Stimulated activated CD8-positive, alpha-beta memory T cell treated with anti-CD3 and anti-CD28 coated beads, Interleukin-15, amount 100 ng/mL, for 4 hours (primary cell): ENCODE measurements at places on chromosomes 11 and 22.

DNA sequence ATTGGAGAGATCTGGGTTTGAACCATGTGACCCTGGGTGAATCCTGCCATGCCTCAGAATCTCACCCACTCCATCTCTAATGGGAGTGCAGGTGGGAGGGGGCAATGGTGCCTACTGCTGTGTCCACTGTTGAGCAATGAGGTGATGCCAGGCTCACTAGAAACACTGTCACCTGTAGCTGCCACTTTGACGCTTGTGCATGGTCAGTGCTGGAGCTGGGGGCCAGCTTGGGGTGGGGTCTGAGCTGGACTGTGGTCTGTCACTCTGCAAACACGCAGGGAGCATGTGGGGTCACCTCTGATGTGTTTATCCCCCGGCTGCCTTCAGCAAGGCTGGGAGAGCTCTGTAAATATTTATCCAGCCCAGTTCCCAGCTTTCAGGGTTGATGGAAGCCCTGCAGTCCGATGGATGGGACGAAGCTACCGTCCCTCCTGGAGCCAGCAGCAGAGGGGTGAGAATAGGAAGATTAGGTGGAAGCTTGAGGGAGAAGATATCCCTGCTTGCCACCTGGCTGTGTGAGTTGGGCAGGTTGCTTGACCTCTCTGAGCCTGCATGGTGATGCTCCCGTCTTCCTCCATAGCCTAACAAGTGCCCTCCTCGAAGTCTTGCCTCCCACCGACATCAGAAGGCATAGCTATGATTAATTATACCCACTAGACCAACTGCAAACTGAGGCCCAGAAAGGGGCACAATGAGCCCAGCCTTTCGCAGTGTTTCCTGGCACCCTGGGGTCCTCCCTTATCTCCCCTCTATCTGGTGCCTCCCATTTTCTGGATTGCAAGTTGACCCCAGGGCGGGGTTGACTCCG, 1.7 kb downstream of the MMP11 start:
- no peak for DNase-seq

GRCh38 chr22:36588285-36588684, 59.3 kb upstream of the EIF3D start:
- DNase-seq: no peak

DNA sequence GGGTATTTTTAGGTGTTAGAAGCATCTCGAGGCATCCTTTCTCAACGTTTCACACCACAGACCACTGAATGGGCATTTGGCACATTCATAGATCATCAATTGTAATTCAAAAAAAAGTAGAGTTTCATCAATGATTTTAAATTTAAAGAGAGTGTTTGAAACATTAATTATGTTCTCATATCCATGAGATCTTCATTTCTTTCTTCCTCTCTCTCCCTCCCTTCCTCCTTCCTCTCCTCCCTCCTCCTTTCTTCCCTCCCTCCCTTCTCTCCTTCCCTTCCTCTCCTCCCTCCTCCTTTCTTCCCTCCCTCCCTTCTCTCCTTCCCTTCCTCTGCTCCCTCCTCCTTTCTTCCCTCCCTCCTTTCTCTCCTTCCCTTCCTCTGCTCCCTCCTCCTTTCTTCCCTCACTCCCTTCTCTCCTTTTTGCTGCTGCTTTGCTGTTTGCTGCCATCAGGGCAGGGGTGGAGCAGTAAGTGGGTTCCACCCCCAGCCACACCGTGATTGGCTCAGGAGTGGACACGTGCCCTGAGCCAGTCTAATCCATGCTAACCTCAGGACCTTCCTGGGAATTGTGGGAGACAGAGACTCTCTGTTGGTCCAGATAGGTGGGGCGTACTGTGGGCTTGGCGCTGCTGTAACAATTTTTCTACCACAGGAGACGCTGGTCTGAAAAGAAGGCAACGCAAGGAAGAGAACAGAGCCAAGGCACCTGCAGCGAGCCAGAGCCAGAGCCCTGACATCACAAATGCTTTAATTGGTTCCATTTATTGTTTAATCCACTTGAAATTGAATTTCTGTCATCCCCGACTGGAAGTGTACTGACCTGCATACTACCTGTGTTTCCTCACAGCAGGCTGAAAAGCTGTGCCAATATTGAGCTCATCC, 33.7 kb upstream of the APOBEC3A start:
- DNase-seq: no peak

DNA sequence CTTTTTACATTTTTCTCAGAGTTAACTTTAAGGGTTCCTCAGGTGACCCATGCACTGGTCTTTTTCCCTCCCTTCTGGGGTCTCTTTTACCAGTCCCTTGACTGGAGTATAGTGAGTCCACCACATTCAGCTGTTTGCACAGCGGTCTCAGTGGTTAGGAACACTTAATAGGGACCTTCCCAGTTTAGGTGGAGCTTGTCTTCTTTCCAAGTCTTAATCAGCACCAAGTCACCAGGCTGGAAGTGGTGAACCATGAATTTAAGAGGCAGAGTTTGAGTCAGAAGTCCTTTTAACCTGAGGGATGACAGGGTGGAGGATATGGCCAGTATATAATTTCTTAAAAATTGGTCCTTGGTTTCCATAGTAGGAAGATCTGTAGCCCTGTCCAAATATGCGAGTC, 349.7 kb upstream of the MPPED2 start:
- no peak for DNase-seq

DNA sequence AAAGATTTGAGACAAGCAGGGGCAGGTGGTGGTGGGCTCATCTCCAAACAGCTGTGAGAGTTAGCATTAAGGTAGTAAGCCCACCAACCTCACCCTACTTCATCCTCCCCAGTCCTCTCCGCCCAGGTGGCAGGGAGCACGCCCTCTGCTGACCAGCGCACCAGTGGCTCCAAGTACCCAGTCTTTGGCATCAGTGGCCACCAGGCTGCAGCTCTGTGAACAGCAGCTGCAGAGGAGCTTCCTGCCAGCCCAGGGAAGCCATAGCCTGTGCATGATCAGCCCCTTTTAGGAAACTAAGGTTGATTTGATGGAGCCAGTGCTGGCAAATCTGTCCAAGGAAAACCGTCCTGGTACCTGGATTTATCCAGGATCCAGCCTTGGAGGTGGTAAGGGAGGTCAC, 21.7 kb downstream of the CAVIN3 start:
- DNase-seq: no peak

DNA sequence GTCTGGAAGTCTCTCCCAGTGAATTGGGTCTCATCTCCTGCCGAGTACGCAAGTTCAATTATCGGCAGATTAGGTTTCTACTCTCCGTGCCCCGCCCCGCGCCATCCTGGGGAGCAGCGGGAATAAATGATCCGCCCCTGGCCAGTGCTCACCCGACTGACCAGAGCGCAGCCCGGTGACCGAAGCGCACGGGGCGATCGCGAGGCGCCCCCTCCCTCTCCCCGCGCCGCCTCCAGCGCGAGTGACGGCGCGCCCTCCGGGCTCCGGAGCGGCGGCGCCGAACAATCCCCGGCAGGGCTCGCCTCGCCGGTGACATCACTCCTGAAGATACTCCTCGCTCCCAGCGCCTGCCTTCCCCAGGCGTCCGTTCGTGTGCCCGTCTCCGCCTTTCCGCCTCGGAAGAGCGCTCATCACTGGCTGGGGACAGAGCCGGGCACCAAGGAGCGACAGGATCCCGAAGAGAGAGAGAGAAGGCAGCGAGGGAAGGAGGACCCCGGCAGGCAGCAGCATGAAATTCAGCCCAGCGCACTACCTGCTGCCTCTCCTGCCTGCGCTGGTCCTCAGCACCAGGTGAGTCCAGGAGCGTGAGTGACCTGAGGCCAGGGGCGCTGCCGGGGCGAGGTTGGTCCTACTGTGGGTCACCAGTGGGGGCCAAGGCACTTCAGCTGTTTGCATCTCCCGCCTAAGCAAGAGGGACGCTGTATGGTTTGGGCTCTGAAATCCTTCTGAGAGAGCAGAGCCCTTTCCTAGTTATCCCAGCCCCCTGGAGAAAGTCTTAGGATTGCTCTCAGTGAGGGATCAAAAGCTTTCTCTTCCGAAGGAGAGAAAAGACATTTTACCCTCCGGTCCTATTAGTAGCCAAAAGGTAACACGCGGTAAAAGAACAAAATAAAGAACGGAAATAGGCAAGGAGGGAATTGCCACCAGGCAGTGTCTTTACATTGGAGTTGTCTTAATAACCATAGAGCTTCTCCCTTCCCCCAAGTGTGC, at the start of gene LUZP2:
TSS of gene LUZP2 (plus strand) at position 318 of the 990 bp plus-strand sequence.
- no peak for DNase-seq

- no peak for DNase-seq
Measured at GRCh38 chr11:748007-748359, 719 bp downstream of the TALDO1 start.

DNA sequence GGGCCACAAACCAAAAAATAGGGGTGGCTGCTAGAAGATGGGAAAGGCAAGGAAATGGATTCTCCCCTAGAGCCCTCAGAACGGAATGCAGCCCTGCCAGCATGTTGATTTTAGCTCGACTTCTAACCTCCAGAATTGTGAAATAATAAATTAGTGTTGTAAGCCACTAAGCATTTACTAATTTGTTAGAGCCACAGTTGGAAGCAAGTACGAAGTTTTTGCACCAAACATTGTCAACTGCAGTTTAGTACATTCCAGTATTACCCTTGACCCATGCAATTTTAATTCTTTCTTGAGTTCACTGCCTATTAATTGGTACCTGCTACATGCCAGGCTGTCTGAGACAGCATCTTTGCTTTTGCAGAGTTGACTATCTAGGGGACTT, 32.2 kb downstream of the PARVA start:
- DNase-seq: no peak

GRCh38 chr22:35735542-35735941, 17.9 kb downstream of the APOL5 start:
- DNase-seq: no peak

DNA sequence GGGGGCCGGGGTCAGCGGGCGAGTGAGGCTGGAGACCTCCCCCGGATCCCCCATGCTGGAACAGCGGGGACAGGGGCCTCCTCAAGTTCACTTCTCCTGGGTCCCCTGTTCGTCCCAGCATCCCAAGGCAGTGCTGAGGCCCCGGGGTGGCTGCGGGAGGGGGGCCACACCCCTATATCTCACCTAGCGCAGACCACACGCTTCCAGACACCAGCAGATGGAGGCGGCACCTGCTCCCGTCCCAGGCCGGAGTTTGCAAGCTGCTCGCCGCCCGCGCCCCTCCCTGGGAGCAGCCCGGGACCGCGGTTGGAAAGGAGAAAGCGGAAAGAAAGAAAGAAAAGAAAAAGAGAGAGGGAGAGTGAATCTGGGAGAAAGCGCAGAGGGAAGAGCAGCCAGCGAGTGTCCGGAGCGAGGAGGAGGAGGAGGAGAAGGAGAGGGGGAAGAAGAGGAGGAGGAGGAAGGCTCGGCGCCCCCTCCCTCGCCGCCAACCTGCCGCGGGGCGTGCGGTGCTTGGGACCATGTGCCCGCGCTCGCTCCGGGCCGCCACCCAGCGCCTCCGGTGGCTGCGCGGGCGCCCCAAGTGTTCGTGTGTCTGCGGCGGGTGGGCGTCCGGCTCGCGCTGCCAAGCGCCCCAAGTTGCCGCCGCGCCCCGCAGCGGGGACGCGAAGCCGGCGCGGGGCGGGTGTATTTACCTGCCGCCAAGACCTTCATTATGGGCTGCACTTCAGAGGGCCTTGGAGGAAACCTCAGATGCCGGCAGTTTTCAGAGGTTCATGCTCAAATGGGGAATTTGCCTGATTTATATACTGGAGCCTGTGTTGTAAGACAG, at the start of gene LIF:
TSS of gene LIF (minus strand) at position 775 of the 829 bp plus-strand sequence. CDS start at position 711, 64 bp downstream.
- DNase-seq: no peak

GRCh38 chr22:29385151-29385704, 3.1 kb downstream of the AP1B1 start:
- DNase-seq: no peak

GRCh38 chr22:17302616-17303015, 66.6 kb upstream of the CECR2 start:
- no peak for DNase-seq

- DNase-seq: no peak
Measured at GRCh38 chr11:30128269-30128932, 102.4 kb upstream of the FSHB start.

DNA sequence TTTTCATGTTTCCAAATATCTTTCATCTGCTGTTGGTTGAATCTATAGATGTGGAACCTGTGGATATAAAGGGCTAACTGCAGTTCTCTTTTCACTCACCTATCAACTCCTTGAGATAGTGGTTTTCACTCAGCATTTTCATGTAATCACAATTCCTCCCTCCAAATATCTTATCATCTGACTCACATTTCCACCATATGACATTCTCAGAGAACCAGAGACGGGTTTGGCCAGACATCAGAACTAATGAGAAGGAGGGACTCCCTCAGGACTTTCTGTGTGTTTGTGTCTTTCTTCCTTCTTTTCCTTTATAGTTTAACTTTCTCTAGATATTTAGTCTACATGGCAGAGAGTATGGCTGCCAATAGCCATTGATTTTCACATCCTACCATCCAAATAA, 134.8 kb upstream of the DDI1 start:
- no peak for DNase-seq

- no peak for DNase-seq
Measured at GRCh38 chr11:80084608-80085007, 643.8 kb upstream of the TENM4 start.

- DNase-seq: no peak
Measured at GRCh38 chr11:92894197-92894596, 75.3 kb upstream of the MTNR1B start.

DNA sequence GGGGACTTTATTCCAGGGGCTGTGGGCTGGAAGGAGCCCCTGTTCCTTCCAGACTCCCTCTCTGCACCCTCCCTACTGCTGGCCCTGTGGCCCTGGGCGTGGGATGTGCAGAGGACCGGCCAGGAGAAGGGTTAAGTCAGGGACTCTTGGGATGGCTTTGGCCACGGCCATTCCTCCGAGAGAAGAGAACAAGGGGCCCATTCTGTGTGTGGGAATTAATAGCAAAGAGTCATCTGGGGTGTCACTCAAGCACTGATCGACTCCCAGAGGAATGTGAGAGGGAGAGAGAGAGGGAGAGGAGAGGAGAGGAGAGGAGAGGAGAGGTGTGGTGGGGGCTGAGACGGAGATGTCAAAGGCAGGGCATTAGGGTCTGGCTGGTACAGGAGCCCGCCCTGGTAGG, 14.2 kb upstream of the SOX10 start:
- DNase-seq: no peak

GRCh38 chr22:46129390-46130041, 20.8 kb upstream of the PPARA start:
- no peak for DNase-seq

GRCh38 chr11:104061853-104062521, 25.5 kb downstream of the DDI1 start:
- no peak for DNase-seq

GRCh38 chr11:114162719-114163123, 103.2 kb downstream of the ZBTB16 start:
- DNase-seq: no peak

- DNase-seq: no peak
Measured at GRCh38 chr11:45859661-45860140, 12.4 kb downstream of the CRY2 start.

DNA sequence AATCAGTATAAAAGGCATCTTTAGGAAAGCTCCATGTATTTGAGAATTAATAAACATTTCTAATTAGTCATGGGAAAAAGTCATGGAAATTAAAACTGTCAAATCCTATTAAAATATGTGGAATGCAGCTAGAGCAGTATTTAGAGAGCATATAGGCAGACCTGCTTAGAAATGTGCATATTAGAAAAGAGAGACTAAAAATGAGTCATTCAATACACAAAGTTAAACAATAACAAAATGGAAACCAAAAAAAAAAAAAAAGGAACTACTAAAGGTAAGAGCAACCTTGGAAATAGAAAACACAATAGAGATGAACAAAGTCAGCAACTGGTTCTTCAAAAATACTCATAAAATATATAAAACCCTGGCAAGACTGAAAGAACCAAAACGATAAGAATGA, 59.7 kb upstream of the RASSF10 start:
- no peak for DNase-seq
